Colonic mucosa (tissue), 4 donors: ENCODE measurements at places on chromosomes 2 and 18. TPM values are rescaled to one million over a fixed set of nuclear protein-coding genes. Genes with fewer than 3 reads are reported as not detected.

The CCL20 gene
- 43.5 TPM for total RNA-seq

The POMC gene
- 1.8 TPM for total RNA-seq

The PRKAG3 gene
- not detected for total RNA-seq

The TRABD2A gene
- 88.1 TPM for total RNA-seq

The TDRD15 gene
- not detected for total RNA-seq

The KCNIP3 gene
- 1.5 TPM for total RNA-seq

The HOXD12 gene
- not detected for total RNA-seq

The CABLES1 gene
- total RNA-seq, result 6.2 TPM

The SLC25A52 gene
- total RNA-seq, result not detected

DNA sequence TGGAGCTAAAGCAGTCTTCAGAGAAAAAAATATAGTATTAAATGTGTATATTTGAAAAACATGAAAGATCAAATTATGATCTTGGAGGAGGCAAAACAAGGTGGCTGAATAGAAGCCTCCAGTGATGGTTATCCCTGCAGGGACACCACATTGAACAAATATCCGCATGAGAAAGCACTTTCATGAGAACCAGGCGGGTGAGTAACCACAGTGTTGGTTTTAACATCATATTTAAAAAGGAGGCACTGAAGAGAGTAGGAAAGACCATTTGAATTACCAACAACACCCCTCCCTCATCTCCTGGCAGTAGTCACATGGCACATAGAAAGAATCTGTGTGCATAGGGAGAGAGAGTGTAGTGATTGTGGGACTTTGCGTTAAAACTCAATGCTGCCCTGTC, 759.6 kb upstream of the NRXN1 start:
- DNase-seq, result no peak
- no peak overlapping the region for H3K4me3 ChIP-seq
- H3K27me3 ChIP-seq, result no peaks in the 10 kb centered on the region
- no peak overlapping the region for H3K27ac ChIP-seq
- no peaks in the 10 kb centered on the region for H3K4me1 ChIP-seq

DNA sequence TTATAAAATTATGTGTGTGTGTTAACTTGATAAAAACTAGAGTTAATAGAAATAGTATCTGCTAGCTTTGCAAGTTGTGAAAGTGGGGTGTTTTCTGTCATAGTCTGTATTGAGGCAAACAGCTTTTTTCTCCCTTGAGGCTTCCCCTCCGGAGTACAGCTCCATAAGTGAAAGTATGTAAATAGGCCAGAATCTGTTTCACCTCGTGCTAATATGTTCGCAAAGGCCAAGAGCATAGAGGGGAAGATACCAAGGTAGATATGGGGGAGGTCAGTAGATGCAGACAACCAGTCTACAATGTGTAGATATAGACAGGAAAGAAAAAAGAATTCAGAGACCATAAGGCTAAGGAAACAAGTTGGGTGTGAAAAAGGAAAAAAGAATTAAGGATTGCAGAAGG, 72.9 kb downstream of the PTRHD1 start:
- H3K4me1 ChIP-seq, result no peaks in the 10 kb centered on the region
- H3K4me3 ChIP-seq, result no peak overlapping the region
- no peaks in the 10 kb centered on the region for H3K36me3 ChIP-seq
- no peak for DNase-seq
- H3K27me3 ChIP-seq, result no peaks in the 10 kb centered on the region

GRCh38 chr2:7456762-7457161, 539.5 kb downstream of the RNF144A start:
- no peak overlapping the region for H3K27ac ChIP-seq
- H3K27me3 ChIP-seq, result no peaks in the 10 kb centered on the region
- no peak overlapping the region for H3K4me3 ChIP-seq
- no peaks in the 10 kb centered on the region for H3K4me1 ChIP-seq
- DNase-seq, result no peak

GRCh38 chr18:11909061-11909455, 941 bp upstream of the MPPE1 start:
- H3K27ac ChIP-seq, result peak overlapping the region; percentile 100
- no peaks in the 10 kb centered on the region for H3K36me3 ChIP-seq
- no peak for DNase-seq
- no peaks in the 10 kb centered on the region for H3K4me1 ChIP-seq
- H3K4me3 ChIP-seq, result peak overlapping the region; percentile 69

DNA sequence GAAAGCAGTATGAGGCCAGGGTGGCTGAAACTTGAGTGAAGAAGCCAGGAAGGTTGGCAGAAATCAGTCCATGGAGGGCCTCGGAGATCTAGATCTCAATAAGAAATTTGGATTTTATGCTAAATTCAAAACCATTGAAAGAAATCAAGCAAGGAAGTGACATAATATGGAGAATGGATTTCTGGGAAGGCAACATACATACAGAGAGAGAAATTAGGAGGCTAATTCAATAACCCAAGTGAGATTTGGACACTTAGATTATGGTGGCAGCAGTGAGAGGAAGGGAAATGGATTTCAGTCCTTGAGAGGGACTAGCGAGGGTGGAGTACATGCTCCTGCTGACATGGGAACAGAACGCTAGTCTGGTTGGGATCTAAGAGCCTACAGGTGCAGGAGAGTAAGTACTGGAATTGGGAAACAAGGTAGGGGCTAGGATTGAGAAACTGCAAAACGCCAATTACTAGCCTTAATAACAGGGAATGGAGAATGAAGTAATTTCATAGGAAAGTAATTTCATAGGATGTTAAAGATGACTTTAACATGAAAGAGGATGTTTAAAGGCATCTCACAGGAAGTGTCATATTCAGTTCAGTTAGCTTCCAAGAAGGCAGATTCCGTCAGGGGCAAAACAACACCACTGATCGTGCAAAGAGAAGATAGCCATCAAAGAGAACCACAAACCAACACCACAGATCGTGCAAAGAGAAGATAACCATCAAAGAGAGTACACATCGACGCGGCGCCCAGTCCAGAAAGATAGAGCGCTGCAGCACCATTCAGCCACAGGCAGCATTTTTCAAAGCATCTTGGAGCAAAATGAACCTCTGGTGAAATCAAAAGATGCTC, 27.2 kb downstream of the CDKL4 start:
- no peaks in the 10 kb centered on the region for H3K36me3 ChIP-seq
- H3K4me3 ChIP-seq, result no peak overlapping the region
- peak; percentile 25 for DNase-seq

DNA sequence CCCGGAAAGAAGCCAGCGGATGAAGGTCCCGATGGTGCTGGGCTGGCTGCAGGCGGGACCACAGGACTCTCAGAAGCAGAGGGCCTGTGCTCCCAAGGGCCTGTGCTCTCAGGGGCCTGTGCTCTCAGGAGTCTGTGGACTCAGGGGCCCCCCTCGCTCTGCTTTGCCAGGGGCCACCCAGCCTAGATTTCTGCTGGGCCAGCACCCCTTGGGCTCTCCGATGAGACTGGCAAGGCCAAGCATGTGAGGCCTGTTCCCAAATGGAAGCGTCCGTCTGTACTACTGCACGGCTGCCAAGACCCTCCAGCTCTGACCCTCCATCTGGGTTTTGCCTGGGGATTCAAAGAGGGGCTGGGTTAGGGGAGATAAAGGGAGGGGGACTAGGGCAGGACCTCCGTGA, 54.6 kb downstream of the SH3BP4 start:
- no peak for DNase-seq
- no peaks in the 10 kb centered on the region for H3K36me3 ChIP-seq
- H3K4me1 ChIP-seq, result peaks cover 39% of the 10 kb centered on the region
- no peak overlapping the region for H3K4me3 ChIP-seq
- no peaks in the 10 kb centered on the region for H3K27me3 ChIP-seq

DNA sequence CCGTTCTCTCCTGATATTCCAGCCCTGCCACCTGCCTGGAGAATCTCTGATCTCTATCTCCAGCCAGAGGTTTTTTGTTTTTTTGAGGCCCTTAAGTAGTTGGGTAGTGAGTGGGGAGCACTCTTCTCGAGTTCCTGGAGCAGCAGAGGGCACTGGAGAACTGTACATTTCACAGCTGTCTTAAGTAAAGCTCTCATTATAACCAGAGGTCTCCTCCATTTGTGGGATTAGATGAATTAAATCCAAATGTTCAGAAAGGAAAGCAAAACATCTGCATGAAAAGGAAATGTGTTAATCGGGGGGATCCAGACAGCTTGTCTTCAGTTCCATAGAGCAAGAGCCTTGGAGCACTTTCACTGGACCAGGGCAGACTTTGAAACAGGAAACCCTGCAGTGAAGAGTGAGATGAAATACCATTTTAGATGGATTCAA, 32.8 kb downstream of the AOX1 start:
- H3K36me3 ChIP-seq, result no peaks in the 10 kb centered on the region
- H3K27ac ChIP-seq, result no peak overlapping the region
- H3K27me3 ChIP-seq, result no peaks in the 10 kb centered on the region
- no peaks in the 10 kb centered on the region for H3K4me1 ChIP-seq
- no peak for DNase-seq

DNA sequence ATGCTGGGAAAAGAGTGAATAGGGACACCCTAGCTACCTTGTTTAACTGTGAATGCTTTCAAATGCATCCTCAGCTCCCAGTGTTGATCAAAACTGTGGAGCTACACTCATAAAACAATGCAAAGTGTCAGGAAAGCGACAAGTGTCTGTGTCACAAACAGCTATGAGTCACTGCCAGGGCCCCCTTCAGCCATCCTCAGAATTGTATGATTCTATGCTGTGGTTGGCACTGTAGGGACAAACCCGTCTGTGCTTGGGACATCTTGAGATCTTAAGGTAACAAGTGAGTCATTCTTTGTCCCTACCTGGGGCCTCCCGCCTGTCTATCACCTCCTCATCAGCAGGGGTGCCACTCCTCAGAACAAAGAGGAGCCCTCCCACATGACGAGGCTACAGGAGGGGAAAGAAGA, 42.4 kb downstream of the KLF7 start:
- H3K4me1 ChIP-seq, result no peaks in the 10 kb centered on the region
- H3K27me3 ChIP-seq, result no peaks in the 10 kb centered on the region
- H3K4me3 ChIP-seq, result no peak overlapping the region
- no peak for DNase-seq
- no peak overlapping the region for H3K27ac ChIP-seq

DNA sequence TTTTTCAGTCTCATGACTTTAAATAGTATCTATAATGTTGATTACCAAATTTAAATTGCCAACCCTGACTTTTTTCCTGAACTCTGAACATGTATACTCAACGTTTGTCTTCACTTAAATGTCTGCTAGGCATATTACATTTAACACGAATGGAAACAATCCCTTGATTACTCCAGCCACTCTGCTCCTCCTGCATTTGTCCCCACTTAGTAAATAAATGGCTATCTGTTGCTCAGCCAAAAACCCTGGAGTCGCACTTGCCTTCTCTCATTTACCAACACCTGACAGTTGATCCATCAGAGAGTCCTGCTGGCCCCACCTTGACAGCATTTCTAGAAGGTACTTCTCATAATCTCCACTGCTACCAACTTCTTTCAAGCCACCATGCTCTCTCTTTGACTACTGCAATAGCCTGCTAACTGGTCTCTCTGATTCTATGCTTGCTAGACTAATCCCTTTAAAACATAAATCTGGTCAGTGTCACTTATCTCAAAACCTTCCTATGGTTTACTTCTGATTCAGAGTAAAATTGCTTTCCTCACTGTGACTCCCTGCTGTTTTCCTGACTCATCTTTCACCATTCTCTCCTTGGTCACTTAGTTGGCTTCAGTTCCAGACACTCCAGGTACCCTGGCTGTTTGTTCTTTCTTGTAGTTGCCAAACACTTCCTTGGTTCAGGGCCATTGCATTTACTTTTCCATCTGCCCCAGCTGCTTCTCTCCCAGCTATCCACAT, 31.9 kb downstream of the SPAG16 start:
- no peak overlapping the region for H3K4me3 ChIP-seq
- no peaks in the 10 kb centered on the region for H3K4me1 ChIP-seq
- H3K36me3 ChIP-seq, result no peaks in the 10 kb centered on the region

DNA sequence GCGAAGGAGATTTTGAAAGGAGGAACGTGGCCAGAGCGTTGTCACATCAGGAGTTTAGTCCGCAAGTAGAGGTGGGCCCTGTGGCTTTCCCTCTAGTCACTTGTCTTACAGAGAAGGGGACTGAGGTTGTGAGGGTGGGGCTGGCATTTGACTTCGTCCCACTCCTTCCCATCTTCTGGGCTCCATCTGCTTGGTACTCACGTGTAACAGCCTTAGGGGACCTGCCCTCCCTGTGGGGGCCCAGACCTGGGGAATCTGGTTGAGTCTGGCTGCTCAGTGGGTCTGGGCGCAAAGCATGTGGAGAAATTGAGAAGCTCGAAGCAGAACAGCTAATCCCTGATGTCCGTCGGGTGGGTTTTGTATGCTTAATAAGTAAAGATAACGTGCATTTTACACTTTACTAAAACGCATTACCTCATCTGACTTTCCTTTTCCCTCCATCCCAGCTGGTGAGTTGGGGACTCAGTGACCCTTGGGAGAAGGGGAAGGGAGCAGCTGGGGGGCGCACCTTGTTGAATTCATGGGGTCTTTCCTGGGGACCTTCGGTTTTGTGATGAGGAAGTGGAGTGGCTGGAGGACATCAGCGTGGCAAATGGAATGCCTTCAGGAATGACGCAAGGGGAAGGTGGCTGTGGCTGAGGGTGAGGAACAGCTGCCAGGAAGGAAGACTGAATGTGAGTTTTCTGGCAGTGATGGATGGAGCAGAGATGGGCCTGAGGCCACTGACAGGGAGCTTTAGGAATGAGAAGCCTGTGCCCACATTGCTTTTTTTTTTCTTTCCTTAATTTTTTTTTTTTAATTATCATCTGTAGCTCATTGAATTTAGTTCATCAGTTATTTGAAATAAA, 44.8 kb downstream of the ASAP2 start:
- H3K4me1 ChIP-seq, result peaks cover 28% of the 10 kb centered on the region
- H3K36me3 ChIP-seq, result no peaks in the 10 kb centered on the region
- H3K27ac ChIP-seq, result peak overlapping the region; percentile 55

DNA sequence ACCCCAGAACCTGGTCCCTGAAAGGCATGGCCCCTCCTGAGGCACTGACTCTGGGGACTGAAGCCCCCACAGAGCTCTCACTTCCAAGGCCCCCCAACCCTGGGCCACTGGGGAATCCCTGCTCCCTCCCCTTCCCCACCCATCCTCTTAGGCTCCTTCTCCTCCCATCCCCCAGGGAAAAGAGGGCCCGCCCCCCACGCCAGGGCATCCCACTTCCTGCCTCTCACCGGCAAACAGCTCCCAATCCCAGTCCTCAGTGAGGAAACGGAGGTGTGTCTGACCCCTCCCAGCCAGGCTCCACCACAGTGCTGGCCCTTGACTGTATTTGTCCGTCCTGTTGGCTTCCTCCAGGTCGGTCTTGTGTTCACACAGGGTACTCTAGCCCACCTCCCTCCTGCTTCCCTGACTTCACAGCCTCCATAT, 35.0 kb upstream of the PTMA start:
- peaks cover 27% of the 10 kb centered on the region for H3K4me1 ChIP-seq
- no peaks in the 10 kb centered on the region for H3K36me3 ChIP-seq

DNA sequence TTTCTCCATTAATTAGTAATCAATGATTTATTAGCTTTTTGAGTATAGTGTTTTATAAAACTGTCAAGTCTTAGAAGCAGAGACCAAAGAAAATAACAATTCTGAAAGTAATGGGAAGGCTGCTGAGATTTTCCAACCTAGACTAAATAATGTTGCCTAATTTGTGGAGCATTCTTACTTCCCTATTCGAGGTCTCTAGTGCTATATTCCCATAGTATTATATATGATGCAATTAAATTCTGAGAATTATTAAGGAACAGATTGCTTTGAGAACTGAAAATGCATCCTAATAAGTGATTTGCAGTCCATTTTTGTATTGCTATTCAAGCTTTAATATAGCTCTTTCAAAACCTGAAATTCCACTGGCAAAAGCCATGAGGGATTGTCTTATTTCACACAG, 27.7 kb upstream of the DOCK10 start:
- H3K27ac ChIP-seq, result no peak overlapping the region
- no peaks in the 10 kb centered on the region for H3K4me1 ChIP-seq
- H3K27me3 ChIP-seq, result no peaks in the 10 kb centered on the region
- no peaks in the 10 kb centered on the region for H3K36me3 ChIP-seq
- DNase-seq, result no peak

GRCh38 chr18:32177530-32177929, 12.3 kb upstream of the MEP1B start:
- H3K36me3 ChIP-seq, result no peaks in the 10 kb centered on the region
- no peak for DNase-seq
- H3K27me3 ChIP-seq, result no peaks in the 10 kb centered on the region
- H3K4me1 ChIP-seq, result no peaks in the 10 kb centered on the region
- H3K4me3 ChIP-seq, result no peak overlapping the region
